Inflammatory macrophage treated with lipopolysaccharide for 1 hour (primary cell): ENCODE measurements at places on chromosomes 6 and 20.

- no peak for DNase-seq
Measured at GRCh38 chr6:118931436-118931835, 3.5 kb downstream of the MCM9 start.

DNA sequence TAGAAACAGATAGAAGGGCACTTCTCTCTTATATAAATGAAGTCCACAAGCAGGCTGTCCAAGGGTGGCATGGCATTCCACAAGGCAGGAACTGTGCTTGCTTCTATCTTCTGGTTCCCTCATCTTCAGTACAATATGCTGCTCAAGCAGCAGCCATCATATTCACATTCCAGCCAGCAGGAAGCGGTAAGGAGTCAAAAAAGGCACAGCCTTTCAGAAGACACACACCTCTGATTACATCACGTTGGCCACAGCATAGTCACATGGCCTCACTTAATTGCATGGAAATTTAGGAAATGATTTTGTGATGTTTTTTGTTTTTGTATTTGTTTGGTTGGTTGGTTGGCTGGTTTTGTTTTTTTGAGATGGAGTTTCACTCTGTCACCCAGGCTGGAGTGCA lies 19.0 kb downstream of the REM1 start:
- peak; percentile 40 for DNase-seq

- DNase-seq: no peak
Measured at GRCh38 chr6:51678905-51679620, 408.4 kb downstream of the PKHD1 start.

DNA sequence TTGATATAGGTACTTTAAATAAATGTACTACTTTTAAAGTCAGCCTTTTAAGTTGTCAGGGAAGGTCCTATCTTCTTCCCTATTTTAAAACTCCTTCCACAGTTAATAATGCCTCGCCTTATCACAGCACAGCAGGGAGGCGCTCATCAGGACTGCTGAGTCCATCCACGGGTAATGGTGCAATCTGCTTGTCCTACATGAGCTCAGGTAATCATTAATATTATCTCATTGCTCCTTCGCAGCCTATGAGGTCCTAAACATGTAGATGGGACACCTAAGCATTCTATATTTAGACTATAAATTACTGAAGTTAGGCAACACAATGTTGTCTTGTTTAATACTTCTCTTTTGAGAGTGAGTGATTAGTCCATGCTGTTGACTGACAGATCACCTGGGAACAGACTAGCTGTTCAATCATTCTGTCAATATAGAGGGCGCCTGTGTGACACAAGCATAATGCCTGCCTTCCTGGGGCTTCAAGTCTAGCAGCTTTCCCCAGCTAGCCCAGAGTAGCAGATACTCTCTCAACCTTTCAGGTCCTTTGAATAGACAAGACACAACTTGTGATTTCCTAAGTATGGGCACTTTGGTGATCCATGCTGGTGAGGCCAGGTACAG lies 91.0 kb downstream of the FYN start:
- no peak for DNase-seq

DNA sequence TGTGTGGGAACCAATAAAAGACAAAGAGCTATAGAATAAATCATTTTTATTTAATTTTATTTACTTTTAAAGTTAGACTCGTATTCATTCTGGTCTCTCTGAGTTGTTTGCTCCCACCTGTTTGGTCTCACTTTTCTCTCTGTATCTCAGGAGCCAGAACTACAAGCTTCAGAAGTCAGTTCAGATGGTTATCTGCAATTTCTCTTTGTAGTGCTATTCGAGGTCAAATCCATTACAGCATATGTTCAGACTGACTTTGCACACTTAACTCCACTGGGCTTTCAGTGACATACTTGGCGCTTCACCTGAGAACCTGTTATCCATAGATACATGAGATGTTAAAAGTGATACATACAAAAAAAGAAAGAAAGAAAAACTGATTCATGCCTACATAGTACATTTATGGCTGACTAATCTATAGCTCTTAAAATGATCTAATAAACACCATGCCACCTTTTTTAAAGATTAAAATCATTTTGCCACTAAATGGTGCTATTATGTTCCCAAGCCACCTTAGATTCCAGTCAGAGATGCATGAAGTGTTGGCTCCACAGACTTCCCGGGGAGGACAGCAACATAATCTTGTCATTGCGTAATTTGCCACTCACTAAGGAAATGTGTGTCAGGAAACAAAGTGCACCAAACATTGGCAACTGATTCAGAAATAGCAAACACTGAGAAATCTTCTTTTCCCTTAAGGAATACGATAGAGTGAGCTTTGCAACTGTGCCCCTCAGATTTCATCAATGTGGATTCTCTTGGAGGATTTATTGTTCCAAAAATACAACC lies 396.7 kb downstream of the HACE1 start:
- DNase-seq: no peak
